ENCODE measurements at places on chromosomes 5 and 9.

- no peak for DNase-seq
Measured at GRCh38 chr5:96408210-96408777, 24.8 kb downstream of the PCSK1 start.

DNA sequence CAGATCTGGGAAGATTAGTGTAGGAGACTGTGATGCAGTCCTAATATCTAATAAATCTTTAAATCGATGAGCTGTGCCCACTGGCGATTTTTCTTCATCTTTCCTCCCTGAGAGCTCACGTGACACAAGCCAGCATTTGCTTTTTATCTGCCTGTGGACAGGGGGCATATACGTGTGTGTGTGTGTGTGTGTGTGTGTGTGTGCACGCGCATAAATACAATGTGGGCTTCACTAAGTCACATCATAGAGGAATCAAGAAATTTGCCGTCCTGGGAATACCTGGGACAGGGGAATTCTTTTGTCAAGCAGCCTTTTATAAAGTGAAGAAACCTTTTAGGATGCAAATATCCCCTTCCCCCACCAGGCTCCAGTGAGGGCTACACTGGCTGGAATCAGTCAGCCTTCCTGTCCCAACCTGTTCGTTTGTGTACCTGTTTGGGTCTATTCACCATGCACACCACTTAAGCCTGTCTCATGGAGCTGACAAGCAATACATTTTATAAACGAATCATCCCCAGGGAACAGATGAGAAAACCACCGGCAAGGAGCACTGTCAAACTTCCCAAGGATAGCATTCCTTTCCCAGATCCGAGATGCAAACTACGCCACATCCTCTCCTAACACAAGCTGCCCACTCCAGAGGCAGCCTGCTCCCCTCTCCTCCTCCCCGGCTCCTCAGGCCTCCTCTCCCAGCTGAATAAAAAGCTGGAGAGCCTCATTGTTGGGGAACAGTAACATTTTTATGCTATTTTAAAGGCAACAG lies 2.7 kb downstream of the EPB41L4B start:
- DNase-seq: no peak

DNA sequence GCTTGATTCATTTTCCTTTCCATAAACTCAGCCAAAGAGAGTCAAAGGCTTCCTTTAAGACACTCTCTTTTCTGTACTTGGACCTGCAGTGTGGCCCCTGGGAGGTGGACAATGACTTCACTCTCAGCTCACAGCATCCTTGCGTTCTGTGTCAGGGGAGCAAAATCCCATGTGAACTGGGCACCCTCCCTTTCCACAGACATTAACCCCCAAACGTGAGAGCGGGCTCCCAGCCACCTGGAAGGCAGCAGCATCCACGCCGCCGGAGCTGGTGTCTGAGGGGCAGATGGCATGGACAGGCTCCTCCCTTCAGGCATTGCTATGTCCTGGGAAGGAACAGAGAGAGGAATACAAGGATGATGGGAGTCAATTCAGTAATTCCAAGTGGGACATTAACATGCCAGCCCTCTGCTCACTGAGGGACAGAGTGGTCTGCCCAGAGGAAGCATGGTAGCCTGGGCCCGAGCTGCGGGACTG lies 39.5 kb downstream of the TRIP13 start:
- DNase-seq: no peak

DNA sequence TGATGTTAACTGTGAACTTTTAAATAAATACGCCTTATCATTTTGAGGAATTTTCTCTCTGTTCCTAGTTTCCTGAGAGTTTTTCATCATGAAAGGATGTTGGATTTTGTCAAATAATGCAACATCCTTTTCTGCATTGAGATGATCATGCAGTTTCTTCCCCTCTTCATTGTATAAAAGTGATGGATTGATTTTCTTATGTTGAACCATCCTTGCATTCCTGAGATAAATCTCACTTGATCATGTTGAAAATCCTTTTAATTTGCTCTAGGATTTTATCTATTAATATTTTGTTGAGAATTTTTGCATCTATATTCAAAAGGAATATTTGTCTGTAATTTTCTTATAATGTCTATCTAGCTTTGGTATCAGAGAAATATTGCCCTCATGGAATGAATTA lies 13.3 kb downstream of the FOXE1 start:
- DNase-seq: no peak

GRCh38 chr9:134539586-134540194 lies 101.9 kb upstream of the COL5A1 start:
- DNase-seq: no peak

DNA sequence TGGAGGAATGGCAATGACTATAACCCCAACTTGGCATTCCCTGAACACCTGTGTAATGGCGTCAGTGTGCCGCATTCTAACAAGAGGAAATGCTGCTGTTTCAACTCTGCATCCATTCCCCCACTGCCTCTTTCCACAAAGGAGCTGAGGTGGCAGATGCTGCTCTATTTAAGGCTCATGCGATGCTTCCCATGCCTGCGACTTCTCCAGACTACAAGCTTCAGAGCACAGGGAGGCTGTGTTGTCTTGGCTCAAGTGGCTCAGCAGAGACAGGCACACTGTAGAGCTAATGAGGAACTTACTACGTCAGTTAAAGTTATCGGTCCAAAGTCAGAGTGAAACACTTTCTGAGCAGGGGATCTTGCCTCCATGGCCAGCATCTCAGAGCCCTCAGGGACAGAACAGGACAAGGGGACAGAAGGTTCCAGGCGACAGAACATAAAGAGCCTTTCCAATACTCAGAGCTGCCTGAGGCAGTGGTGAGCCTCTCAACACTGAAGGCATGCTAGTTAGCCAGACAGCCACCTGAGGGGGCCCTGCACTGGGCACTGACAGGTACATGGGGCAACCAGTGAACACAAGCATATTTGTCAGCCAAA lies 21.8 kb downstream of the TNIP1 start:
- DNase-seq: no peak

- DNase-seq: no peak
Measured at GRCh38 chr5:116076496-116076895, 8.3 kb upstream of the COMMD10 start.

DNA sequence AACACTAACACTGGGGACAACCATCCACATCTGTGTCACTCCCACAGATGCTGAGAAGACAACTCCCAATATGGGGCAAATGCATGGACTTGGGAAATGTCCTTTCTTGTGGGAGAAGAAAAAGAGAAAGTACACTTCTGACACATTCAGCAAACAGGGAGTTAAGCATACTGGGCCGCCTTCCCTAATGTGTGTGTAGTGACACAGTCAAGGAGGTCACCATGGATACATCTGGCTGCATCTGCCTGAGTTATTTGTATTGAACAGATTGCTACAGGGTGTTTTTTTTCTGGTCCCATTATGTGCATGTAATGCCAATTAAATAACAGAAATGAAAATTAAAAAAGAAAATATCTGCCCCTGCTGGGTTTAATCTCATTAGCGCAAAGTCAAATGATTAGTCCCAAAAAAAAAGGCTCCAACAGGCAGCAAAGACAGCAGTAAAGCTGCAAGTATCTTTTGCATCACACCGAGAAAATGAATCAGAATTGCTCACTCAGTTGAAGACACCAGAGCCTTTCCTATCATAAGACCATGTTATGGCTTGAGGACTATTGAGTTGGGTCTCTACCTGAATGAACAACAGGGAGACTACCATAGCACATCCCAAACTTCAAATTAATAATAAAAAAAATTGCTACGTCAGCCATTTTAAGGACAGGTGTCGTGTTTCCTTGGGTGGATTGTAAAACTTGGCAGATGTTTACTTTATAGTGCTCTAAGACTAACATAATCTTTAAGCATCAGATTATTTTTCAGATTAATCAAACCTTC lies 395.9 kb downstream of the DTWD2 start:
- no peak for DNase-seq

DNA sequence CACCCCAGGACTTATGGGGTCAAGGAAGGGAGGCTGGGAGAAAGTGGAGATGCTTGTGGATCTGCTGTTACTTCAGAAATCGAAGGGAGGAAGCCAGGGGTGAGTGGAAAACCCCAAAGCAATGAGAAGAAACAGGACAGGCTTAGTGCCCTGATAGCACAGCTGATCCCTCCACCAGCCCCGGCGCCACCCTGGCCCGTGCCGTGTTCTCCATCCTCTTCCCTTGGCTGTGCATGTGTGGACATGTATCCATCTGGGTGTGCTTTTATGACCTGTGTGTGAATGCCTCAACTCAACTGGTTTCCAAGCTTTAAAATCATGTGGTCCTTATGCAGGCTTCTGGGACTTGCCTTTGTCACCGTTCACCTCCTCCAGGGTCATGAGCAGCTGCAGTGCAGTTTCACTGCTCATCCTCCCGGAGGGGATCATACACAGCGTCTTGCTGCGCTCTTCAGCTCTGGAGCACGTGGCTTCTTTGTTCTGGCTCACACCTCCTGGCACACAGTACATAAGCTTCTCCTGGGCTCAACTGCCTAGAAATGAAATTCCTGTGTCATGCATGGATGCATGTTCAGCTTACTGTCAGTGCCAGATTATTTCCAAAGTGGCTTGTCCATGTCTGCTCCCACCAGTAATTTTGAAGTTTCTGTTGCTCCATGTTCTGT lies 58.2 kb downstream of the IPPK start:
- no peak for DNase-seq

GRCh38 chr5:148973455-148973854 lies 89.4 kb downstream of the SH3TC2 start:
- DNase-seq: no peak

- no peak for DNase-seq
Measured at GRCh38 chr5:6785161-6785860, 72.1 kb downstream of the TENT4A start.

DNA sequence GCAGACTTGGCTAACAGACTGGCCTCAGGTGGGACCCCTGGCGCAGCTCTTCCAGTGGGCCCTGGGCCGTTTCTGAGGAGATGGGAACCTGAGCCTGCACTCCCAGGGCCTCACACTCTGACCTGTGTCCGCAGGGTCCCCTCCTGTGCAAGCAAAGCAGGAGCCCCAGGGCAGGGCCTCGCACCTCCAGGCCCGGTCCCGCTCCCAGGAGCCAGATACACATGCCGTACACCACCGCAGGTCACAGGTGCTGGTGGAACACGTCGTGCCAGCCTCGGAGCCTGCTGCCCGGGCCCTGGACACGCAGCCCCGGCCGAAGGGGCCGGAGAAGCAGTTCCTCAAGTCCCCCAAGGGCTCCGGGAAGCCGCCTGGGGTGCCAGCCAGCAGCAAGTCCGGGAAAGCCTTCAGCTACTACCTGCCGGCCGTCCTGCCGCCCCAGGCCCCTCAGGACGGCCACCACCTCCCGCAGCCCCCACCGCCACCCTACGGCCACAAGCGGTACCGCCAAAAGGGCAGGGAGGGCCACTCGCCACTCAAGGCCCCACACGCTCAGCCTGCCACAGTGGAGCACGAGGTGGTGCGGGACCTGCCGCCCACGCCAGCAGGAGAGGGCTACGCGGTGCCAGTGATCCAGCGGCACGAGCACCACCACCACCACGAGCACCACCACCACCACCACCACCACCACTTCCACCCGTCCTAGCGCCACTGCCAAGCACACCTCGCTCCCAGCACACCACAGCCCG lies 29.2 kb downstream of the NKD2 start:
- no peak for DNase-seq

GRCh38 chr5:87916320-87916719 lies 352.3 kb downstream of the TMEM161B start:
- no peak for DNase-seq

DNA sequence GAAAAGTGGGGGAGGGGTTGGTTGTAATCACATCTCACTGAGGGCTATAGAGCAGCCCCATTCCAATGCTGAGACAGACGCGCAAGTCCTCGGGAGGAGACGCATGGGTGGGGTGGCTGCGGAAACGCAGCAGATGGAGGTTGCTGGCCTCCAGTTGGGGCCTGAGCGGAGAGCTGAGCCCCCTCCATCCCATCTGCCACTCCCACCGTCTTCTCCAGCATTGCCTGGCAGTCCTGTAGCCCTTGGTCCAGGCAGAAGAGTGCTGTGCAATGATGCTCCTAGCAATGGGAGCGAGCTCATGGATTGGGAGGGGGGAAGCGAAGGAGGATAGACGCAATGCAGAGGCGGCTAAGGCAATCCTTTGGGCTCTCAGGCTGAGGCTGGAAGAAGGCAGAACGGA lies 79.4 kb upstream of the GLRA1 start:
- no peak for DNase-seq

DNA sequence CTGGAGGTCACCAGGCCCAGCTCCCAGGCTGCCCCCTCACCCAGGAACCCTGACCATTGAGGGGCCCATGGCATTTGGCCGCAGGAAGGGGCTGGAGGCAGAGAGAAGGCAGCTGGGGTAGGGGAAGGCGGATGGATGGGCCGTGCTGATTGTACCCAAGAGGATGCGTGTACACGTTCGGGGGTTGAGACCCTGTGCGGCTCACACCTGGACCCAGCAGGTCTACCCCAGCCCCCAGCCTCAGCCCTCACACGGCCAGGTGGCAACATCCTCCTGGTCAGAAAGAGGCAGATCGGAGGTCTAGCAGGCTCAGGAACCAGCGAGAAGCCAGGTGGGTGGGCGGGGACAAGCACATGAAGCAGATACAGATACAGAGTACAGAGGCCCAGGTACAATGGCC lies 33.7 kb downstream of the NACC2 start:
- DNase-seq: no peak

DNA sequence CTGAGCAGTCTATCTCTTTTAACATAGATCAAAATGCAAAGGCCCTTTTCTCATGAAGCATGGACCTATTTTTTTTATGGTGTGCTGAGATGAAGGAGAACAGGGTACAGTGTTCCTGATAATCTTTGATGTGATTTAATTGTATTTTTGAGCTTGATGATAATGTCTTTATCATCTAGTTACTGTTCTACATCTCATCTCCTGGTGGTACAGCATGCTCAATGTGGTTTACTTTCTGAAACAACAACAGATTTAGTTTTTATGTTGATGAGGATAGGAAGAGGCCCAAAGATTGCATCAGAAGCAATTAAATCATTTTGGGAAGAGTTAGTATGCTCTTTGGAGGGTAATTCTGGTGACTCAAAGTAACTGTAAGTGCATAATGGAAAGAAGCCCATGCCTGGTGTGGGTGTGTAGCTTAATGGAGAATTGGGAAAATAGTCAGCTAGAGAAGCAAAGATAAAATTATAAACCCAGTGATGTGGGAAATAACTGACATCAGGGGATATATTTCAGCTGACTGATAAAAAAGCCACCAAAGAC lies 123.0 kb upstream of the KCNN2 start:
- no peak for DNase-seq

- no peak for DNase-seq
Measured at GRCh38 chr9:9016597-9016996, 1217.0 kb upstream of the DMAC1 start.

DNA sequence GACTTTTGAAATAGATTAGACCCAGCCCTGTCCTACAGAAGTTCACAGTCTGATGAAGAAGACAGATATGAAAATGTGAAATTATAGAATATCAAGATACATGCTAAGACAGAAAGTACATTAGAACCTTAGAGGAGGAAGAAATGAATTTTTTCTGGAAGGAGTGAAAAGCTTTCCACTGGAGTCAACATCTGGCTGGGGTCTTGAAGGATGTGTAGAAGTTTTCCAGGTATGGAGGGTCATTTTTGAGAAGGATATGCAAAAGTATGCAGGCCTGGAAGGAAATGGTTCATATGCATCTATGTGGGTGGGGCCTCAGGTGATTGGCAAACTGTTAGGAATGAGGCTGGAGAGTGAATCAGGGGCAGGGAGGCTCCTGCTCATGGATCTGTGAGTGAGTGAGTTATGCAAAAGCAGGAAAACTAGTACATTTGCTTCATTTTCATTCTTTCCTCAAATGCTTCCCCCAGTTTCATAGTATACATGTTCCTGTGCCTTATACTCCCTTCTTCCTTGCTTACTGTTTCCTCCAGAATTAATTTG lies 142.3 kb downstream of the GRIA1 start:
- DNase-seq: no peak

- DNase-seq: no peak
Measured at GRCh38 chr5:25453500-25453899, 808.7 kb upstream of the CDH10 start.
